ENCODE measurements at places on chromosomes 16 and 17.

- no peak for DNase-seq
Measured at GRCh38 chr16:62701426-62701825, 665.2 kb upstream of the CDH8 start.

DNA sequence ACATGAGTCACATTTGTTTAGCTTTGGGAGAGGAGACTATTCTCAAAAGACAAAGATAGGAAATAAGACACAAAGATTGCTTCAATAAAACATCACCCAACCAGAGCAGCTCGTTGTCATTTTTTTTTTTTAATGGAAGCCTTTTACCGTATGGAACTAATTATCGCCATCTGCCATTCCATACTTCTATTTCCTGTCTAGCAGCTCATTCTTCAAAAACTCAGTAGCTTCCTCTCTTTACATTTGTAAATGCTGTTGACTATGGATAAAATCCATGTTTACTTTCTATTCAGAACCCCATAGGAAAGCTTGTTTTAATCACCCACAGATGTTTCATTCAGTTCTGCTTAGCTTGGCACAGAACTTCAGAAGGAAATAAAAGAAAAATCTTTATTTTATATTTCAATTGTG, 110.0 kb upstream of the PSMD7 start:
- no peak for DNase-seq

- DNase-seq = no peak
Measured at GRCh38 chr17:61574542-61575351, 16.3 kb downstream of the NACA2 start.

DNA sequence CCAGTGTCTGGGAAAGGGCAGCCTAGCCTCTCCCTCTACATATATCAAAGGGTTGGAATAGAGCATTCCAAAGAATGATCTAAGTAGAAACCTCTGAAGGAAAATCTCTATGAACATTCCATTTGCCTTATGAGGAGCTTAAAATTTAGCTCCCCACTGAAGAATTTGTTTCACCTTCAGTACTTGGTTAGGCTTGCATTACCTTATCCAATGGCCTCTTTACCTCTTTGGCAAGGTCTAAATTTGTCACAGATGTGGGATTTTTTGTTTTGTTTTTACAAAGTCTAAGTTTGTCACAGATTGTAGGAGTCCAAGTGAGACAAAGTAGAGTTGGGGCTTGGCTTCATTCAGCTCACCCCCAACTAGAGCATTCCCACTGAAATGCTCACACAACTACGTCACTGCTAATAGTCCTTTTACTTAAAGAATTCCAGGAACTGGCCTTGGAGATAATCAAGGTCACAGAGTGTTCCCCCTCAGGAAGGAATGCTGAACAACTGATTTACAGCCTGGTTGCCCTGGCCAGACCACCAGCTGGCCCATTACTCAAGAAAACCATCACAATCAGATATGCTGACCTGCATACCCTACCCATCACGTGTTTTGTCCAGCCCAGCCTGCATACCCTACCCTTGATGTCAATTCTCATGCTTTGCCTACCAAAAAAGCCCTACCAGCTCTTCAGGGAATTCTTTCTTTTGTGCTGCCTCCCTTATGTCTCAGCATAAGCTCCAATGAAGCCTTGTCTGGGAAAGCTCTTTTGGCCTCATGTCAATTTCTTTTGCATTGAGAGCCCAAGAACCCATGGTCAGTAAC, 26.5 kb upstream of the PPM1D start:
- no peak for DNase-seq

- no peak for DNase-seq
Measured at GRCh38 chr16:85537795-85538401, 75.2 kb upstream of the GSE1 start.

GRCh38 chr17:29115961-29116803, 64.0 kb downstream of the MYO18A start:
- DNase-seq = no peak

DNA sequence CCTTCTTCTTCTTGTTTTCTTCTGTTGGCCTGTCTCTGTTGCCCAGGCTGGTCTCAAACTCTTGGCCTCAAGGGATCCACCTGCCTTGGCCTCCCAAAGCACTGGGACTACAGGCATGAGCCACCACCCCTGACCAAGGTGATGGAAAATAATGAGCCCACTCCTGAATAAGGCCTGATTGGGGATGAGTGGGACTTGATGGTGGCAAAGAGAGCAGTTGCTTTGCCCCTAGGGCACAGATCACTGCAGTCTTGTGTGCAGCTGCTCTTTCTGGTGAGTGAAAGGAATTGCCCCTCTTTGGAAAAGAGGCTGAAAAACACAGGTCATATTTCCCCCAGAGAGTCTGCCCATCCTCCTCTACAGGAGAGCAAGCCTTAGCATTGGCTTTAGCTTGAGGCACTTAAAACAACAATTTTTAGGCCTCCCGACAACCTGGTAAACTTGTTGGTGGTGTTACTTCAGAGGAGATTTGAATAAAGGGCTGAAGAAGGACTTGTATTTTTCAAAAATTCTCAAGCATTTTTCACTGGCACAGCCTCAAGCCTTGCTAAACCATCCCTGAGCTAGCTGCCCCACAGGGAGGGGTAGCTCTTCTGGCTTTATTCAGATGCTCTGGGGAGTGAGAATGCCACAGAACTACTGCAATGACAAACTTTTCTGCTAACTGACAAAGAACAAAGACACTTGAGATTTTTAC, 6.1 kb upstream of the PDP2 start:
- DNase-seq = no peak

GRCh38 chr16:24758373-24758772, 28.9 kb downstream of the TNRC6A start:
- no peak for DNase-seq

DNA sequence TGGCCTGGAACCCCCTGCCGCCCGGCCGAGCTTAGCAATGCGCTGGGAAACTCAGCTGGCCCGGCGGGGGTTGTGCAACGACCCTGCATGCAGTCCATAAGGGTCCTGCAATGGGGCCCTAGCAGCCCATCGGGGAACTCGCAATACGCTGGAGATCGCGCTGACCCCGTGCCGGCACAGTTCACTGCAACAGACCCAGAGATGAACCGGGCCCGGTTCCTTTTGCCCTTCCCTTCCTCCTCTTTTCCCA, 375 bp downstream of the SLC25A11 start:
- no peak for DNase-seq

GRCh38 chr16:54934481-54935265, 4.0 kb downstream of the IRX5 start:
- no peak for DNase-seq

DNA sequence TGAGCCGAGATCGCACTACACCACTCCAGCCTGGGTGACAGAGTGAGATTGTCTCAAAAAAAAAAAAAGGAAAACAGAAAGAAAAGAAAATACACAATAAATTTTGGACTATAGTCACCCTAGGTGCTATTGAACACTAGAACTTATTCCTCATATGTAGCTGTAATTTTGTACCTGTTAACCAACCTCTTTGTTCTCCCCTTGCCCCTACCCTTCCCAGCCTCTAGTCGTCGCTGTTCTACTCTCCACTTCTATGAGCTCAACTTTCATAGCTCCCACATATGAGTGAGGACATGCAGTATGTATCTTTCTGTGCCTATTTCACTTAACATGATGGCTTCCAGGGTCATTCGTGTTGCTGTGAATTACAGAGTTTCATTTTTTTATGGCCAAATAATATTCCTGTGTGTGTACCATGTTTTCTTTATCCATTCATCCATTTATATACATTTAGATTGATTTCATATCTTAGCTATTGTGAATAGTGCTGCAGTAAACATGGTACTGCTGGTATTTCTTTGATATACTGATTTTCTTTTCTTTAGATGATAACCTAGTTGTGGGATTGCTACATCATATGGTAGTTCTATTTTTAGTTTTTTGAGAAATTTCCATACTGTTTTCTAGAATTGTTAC, 28.3 kb downstream of the VPS35L start:
- no peak for DNase-seq

- DNase-seq = no peak
Measured at GRCh38 chr16:54447576-54448440, 161.2 kb upstream of the IRX3 start.

DNA sequence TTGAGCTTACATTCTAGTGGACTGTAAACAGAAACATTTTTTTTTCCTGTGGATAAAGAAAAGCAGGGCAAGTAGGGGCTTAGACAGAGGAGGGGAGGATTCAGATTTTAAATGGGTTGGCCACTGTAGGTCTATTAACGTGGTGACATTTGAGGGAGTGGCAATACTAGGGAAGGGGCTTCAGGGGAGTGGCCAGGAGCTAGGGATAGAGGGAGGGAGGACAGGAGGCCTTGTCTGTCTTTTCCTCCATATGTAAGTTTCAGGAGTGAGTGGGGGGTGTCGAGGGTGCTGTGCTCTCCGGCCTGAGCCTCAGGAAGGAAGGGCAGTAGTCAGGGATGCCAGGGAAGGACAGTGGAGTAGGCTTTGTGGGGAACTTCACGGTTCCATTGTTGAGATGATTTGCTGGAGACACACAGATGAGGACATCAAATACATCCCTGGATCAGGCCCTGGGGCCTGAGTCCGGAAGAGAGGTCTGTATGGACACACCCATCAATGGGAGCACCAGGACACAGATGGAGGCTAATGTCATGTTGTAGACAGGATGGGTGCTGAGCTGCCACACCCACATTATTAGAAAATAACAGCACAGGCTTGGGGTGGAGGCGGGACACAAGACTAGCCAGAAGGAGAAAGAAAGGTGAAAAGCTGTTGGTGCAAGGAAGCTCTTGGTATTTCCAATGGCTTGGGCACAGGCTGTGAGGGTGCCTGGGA, 6.5 kb upstream of the HBM start:
- no peak for DNase-seq
